ENCODE measurements at places on chromosomes 6 and 20.

DNA sequence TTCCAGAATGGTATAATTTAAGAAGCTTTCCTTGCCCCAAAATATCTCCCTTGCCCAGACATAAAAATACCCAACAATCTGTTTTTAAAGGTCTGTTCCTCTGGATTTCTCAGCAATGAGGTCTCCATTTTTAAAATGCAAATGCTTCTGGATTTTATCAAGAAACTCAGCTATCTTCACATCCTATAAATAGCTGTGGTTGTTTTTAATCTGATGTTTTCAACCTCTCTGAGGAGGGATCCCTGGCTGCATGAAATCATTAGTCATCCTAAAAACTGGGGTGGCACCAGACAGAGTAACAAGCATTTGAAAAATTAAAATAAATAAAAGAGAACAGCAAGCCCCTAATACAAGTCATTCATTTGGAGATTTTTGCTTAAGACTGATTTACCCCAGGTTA is 168.5 kb upstream of the ID4 start:
- DNase-seq, result no peak

DNA sequence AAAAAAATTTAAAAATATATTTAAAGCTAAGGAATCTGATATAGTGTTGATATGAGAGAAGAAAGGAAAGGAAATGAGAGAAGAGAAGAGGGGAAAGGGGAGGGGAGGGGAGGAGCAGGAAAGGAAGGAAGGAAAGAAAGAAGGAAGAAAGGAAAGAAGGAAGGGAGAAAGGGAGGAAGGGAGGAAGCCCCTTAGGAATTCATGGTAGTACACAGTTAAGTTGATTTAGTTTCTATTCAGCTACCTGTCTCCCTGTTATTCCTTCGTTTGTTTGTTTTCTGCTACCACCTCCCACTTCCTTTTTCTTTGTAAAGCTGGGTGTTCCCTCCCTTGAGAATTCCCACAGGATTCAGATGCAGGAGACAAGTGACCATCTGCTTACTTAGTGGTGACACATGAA is 1025.4 kb upstream of the FLRT3 start:
- peak; percentile 44 for DNase-seq

DNA sequence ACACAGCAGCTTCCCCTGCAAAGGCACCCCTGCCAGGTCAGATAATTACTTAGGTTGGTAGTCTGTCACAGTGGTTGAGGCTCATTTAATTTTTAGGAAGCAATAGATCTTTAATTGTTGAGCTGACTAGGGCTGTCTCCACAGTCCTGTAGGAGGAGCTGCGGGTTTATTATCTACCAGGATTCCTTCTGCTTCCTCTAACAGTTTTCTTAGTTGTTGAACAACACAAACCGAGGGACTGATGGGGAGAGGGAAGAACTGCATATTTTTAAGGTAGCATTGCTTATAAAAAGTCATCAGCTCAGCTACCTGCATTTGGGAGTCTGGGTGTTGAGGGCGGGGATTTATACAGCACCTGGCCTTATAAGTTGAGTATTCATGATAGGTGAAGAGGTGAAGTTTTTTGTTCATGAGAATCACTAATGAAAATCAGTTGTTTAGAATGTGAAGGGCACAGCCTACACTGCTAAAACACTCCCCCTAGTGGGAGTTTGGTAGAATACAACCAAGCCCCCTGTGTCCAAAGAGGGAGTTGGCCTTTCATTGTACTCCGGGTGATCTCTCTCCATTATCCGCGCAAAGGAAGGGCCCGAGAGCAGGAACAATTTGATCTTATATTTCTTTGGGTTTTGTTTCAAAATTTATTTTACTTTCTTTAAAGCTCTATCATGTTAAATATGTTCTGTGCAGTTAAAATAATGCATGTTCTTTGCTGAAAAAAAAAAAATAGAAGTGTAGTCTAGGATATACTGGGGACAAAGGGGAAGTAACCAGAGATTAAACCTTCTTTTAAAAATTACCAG is 69.6 kb downstream of the SSR1 start:
- peak; percentile 86 for DNase-seq

DNA sequence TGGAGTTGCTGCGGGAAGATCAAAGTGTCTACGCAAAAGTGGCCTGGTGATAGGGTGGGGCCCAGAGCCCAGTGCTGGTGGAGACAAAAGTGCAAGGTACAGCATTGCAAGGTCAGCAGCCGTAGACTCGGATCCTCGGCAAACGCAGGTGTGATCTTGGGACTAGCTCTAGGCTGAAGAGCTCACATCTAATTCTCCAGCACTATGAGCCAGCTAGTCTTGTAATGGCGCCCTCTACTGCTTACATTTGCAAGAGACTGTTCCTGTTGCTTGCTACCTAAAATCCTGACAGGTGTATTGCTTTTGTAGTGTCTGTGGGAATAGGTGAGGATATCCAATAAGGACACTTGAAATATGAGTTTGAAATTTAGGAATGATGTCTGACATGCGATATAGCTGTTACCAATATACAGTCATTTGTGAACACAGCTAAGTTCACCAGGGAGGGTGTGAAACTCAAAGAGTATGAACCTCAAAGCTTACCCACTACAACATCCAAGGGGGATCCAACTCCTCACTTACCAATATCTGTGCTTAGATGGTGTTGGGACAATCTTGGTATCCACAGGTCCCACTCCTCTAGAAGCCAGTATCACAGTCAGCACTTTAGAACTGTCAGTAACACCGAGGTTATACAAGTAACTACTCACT is 58.4 kb downstream of the PDE7B start:
- peak; percentile 85 for DNase-seq

GRCh38 chr20:1711826-1712601 is 54.4 kb upstream of the SIRPG start:
- peak; percentile 8 for DNase-seq

GRCh38 chr20:6213311-6213710 is 90.5 kb upstream of the FERMT1 start:
- no peak for DNase-seq

- no peak for DNase-seq
Measured at GRCh38 chr6:75926293-75927168, 145.9 kb downstream of the IMPG1 start.

GRCh38 chr6:136921936-136922684 is at the start of gene SLC35D3:
SLC35D3 (plus strand) TSS chr6:136922301; CDS start chr6:136922429, 128 bp downstream.
- peak; percentile 35 for DNase-seq

- DNase-seq, result no peak
Measured at GRCh38 chr6:40299681-40300080, 287.5 kb downstream of the LRFN2 start.

DNA sequence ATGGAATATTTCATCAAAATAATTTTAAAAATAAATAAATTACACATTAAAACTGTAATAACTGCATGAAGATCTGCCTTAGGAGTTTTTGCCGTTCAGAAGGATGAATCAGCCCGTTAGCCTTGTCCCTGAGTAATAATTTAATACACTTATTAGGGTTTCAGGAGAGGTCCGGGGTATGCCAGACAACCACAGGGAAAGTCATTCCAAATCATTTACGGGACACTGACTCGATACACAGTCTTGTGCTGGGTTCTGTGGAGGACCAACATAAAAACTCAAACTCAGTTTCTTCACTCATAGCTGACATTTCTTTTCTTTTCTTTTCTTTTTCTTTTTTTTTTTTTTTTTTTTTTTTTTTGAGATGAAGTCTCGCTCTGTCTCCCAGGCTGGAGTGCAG is 735 bp upstream of the LY6G6F start:
- no peak for DNase-seq

- no peak for DNase-seq
Measured at GRCh38 chr6:137724018-137724403, 143.0 kb upstream of the TNFAIP3 start.

DNA sequence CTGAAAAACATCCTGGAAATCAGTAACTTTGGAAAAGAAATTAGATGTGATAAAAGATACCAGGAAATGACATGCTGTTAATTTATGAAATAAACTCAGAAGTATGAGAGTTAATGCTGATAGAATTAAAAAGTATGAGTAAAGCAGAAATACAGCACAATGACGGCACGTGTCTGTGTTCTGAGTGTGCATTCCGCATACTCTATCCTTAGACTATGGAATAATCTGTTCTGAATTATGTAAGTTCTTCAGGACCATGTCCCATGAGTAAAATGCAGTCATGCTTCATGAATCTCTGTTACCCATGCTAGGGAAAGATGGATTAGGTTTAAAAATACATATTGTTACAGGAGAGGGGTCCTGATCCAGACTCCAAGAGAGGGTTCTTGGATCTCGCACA is 21.7 kb downstream of the HECA start:
- DNase-seq, result no peak

DNA sequence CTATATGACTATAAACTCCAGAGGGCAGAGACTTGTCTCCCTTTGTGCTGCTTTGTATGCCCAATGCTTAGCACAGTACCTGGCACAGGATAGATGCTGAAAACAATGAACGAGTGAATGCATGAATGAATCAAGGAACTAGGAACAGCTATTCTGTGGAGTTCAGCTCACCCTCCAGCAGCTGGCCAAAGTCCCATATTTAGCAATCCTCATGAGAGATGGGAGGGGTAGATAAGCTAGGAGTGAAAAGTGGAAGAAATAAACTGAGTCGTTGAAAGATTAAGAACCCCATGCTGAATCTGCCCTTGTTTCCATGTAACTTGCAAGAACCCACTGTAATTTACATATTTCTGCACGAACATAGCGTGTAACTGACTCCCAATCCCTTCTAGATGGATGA is 106.5 kb downstream of the MAFB start:
- no peak for DNase-seq

DNA sequence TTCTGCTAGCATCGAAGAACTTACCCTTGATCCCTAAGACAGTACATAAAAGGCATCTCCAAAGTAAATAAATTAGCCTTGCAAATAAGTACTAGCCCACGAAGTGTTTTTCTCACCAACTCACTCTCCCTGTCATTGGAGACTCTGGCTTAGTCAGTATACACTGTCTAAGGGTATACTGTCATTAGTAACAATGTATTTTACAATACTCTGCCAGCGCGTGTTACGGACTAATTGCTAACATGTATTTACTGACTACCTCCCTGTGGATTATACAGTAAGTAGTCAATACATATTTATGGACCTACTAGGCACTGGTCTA is 72.1 kb downstream of the NFATC2 start:
- DNase-seq, result no peak

DNA sequence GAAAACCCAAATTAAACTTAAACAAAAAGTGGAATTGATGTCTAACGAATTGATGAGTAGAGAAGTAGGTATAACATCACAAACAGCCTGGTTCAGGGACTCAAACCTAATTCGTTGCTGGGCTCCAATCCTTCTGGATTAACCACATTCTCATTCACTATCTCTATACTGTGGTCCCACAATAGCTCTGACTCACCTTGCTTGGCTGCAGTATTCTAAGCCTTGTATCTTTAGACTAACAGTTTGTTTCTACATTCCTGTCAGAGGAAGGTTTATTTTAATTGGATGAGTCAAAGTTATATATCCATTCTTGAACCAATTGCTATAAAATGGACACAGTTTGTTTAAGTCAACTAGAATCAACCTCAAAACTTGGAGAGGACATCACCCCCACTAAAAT is 530.5 kb upstream of the PTCHD4 start:
- DNase-seq, result no peak

GRCh38 chr6:111609028-111609820 is 3.5 kb upstream of the TRAF3IP2 start:
- DNase-seq, result no peak

DNA sequence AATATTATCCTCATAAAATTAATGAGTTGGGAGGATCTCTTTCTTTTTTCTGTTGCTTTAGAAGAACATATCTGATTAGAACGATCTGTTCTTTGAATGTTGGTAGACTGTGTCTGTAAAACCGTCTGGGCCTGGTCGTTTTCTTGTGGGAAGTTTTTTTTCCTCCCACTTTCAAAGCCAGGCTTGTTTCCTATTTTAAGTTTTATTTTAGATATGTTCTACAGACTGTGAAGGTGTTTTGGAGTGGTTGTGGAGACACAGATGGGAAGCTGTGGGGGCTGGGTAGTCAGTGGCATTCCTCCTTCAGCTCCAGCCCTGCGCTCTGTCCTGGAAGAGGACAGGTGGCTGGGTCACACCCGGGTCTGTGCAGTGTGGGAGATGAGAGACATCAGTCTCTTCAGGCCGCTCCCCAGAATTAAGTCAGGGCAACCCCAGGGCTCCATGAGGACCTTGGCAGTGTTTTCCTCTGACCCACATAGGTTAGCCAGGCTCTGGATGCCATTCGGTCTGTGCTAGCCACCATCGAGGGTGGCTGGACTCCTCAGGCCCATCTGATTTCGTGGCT is 92.0 kb upstream of the SCP2D1 start:
- no peak for DNase-seq

DNA sequence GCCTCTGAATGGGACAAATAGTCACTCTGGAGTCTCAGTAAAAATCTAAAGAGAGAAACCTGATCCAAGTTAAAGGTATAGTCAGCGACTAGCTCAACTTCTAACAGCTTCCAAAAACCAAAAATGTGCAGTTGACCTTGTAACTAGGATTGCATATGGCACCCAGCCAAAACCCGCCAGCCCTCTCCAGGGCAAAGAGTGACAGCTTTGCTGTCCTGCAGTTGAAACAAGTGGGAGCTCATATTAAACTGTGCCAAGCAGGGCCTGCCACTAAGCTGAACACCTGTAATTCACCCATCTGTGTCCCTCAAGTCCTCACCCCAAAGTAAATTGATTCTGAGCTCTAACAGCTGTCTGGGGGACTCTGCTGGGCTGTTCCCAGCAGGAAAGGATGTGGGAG is 695.3 kb downstream of the MAFB start:
- DNase-seq, result peak; percentile 47

- no peak for DNase-seq
Measured at GRCh38 chr20:19415786-19416185, 203.3 kb downstream of the SLC24A3 start.

DNA sequence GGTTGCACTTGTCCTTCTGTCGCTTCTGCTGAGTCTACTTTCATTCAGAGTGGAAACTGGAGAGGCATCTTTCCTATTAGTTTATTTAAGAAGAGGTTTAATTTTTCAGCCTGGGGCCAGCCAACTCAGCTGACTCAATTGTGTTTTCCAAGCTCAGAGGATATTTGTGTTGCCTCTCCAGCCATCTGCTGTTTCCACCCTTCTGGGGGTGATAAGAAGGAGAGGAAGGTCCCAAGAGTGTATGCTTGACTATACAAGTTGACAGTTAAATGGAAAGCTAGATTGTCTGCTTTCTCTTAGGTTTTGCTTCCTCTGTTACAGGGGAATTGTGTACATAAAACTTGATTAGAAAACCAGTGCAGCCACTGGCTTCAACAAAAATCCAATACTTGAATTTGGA is 3.0 kb downstream of the PSMF1 start:
- DNase-seq, result no peak

- DNase-seq, result peak; percentile 79
Measured at GRCh38 chr6:31821301-31822035, 6.1 kb upstream of the HSPA1B start.
